ENCODE measurements at places on chromosomes 7 and 10.

DNA sequence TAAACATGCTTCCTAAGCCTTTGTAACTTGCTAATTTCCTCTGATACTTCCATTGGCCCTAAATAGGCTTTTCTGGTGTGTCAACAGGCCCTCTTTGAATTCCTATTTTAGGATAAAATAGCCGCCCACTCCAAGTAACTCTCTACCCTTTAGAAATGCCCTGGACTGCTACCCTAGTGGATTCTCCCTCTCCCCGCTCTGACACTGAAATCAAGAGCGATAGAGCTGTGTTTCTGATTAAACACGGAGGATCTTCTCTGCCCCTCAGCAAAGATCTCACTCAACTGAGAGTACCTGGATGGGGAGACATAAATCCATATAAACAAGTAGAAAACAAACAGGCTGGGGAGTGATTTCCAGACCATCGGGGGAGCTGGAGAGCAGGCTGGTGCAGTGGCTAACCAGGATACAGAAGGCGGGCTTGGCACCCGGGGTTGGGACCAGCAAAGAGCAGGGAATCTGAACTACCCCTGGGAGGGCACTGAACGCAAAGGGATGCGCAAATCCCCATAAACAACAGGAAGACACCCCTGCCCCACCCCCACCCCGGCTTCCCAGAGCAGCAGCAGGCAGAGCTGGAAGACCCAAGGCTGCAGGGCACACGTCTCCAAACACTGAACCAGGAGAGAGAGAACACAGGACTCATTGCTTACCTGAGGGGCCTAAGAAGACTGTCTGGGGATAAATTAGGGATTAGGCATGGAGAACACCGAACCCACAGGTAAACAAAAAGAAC, 2.5 kb downstream of the ASB13 start:
- DNase-seq: no peak

DNA sequence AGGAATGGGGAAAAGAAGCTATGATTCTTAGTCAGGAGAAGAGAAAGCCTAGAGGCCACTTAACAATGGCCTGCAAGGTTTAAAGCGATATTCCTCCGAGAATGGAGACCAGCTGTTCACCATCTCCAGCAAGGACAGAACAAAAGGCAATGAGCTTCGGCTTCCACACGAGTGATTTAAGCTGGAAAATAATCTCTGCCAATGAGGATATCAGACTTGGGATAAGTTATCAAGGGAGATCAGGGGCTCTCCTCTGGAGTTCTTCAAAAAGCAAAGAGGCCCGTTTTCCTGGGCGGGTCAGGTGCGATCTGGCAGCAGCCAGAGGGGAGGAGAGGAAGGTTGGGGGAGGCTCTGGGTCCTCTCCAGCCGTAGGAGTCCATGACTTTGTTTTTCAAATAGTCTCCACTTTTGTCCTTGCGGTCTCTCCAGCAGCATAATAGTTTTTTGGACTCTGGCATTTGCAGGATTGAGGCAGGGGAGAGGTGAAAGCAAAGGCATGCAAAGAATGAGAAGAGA, 211.3 kb downstream of the SKIDA1 start:
- no peak for DNase-seq

DNA sequence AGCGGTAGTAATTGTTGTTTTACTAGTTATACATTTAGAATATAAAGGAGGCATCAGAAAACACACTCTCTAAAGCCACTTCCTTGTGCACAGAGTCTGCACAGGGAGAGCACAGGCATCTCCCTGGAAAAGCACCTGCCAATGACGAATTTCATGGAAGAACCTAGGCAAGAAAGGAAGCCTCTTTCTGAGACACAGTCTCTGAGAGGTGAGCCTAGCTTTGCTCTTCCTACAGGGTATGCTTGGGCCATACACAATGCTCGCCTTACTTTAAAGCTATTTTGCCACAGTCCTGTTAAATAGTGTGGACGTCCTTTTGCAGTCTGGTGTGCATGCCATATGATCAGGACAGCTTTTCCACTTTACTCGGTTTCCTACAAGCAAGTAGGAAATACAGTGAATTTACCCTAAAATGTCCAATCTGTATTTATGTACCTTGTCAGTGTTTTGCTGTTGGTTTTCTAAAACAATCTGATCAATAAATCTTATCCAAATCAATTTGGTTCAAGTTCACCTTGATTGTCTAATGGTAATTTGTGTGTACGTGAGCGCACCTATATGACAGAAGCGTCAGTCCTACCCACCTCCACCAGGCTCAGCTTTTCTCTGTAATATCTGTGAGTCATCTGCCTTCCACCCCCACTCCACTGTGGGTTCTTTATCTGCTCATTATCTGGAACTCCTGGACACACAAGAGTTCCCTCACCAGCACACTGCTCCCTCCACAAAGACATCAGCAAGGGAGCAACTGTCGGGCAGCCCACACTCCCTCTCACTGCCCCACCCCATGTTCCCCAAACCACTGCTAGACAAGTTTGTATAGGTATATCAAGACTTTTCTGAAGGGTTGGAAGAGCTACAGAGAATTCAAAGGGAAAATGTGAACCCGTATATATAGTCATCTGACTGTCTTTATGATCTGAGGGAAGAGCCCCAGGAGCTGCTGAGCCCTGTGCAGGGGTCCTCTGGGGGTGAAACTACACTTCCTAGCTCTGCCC, 65.2 kb downstream of the KLHDC10 start:
- DNase-seq: no peak

DNA sequence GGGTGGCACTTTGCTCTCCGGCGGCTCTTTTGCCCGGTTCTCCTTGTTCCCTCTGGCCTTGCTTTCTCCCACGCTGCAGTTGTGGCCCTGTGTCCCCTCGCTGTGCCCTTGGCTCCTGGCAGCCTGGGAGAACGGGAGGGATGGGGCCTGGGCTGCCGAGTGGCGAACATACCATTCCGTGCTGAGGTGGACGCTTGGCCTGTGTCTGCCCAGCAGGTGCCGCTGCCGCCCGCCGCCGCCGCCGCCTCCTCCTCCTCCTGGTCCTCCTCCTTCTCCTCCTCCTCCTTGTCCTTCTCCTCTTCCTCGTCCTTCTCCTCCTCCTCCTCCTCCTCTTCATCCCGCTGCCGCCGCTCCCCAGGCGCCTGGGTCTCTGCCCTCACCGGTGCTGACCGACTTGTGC, 36.0 kb downstream of the AGAP3 start:
- no peak for DNase-seq

DNA sequence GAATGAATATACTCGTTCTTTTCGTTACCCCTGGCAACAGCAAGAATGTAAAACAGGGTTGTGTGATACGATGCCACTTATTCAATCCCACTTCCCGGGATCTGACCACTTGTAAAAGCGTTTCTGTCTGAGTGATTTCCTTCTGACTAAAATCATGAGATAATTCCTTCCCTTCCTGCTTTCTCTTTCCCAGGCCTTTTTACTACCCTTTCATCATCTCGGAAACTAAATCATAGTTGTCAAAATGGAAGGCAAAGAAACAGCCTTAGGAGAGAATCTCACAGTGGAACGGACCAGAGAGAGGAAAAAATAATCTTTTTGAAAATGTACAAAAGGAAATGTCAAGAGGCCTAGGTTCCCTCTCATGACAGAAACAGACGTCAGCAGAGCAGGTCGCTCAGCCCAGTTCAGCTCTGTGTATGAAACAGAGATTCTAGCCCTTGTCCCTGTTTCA, 29.8 kb downstream of the DIP2C start:
- no peak for DNase-seq

GRCh38 chr10:98694014-98694413, 247.3 kb upstream of the HPS1 start:
- no peak for DNase-seq

- DNase-seq: no peak
These were observed 9.2 kb upstream of the SEMA3E start for GRCh38 chr7:83658126-83658525.

- DNase-seq: no peak
These were observed 29.3 kb downstream of the TNS3 start for GRCh38 chr7:47552621-47553020.

- DNase-seq: no peak
These were observed 6.4 kb downstream of the NKX2-3 start for GRCh38 chr10:99539120-99539519.

DNA sequence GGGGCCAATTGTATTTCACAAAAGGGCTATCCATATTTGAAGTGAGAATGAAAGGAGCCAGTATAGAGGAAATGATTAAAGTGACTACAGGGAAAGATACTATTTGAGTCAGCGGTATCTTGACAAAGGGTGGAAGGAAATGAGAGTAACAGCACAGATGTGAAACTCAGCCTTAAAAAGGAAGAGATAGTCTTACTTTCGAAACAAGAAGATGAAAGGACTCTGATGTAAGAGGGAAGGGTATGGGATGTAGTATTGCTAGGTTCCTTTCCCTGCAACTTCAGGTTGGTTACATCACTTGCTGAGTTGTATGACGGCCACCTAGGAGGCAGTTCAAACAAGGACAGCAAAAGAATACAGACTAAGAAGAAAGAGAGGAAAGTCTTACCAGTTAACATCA, 13.7 kb downstream of the CISD1 start:
- DNase-seq: no peak

DNA sequence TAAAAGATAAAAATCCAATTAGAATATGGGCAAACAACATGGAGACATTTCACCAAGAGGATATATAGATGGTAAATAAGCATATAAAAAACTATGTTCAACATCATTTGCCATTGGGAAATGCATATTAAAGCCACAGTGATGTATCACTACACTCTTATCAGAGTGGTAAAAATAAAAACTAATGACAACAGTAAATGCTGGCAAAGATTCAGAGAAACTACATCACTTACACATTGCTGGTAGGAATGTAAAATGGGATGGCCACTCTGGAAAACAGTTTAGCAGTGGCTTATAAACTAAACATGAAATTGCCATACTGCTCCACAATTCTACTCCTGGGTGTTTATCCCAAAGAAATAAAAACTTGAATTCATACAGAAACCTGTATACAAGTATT, 59.2 kb downstream of the CROT start:
- DNase-seq: no peak

GRCh38 chr10:69768386-69768785, 33.3 kb upstream of the COL13A1 start:
- no peak for DNase-seq

DNA sequence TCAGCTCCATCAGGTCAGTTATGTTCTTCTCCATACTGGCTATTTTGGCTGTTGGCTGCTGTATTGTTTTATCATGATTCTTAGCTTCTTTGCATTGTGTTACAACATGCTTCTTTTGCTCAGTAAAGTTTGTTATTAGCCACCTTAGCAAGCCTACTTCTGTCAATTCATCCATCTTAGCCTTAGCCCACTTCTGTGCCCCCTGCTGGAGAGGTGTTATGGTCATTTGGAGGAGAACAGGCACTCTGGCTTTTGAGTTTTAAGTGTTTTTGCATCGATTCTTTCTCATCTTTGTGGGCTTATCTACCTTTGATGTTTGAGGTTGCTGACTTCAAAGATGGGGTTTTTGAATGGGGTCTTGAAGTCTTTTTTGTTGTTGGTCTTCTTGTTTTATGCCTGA, 204.6 kb upstream of the FOXP2 start:
- no peak for DNase-seq

DNA sequence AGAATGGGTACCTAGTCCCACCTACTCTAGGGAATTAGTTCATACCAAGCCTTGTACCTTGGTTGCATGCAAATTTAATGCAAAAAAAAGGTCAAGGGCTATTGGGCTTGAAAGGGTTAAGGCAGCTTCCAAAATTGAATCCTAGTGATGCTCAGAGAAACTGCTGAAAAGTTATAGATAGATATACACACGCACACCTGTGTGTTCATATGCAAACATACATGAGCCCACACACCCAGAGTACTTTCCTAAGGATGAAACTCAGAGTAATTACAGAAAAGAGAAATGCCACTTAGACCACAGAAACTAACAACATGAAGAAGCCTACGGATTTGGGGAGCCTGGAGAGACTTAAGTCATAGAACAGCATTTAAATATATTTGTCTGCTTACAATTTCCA, 1.5 kb downstream of the SLC25A13 start:
- no peak for DNase-seq
